T-helper 22 cell (primary cell): ENCODE measurements at places on chromosomes 12 and 14.

GRCh38 chr12:69688471-69689427, 10.4 kb downstream of the BEST3 start:
- no peak for DNase-seq

- no peak for DNase-seq
These were observed 775 bp downstream of the OR10P1 start for GRCh38 chr12:55637467-55637866.

GRCh38 chr14:27056586-27056985, 458.8 kb upstream of the NOVA1 start:
- DNase-seq: no peak

GRCh38 chr12:6112004-6112403, 12.5 kb downstream of the VWF start:
- no peak for DNase-seq

DNA sequence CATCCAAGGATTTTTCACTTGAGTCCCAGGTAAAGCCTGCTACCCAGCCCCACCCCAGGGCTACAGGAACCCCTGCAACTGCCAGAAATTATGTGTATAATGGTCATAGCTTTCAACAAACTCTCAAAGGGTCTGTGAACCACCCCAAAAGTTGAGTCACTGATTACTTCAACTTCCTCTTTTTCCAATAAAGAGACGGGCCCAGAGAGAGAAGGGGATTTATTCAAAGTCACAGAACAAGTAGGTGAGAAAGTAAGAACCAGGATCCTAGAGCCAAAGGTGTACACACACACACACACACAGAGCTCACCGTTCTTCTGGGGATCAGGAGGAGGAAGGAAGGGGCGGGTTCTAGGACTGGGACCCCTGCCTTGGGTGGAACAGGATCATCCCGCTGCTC, 4.8 kb upstream of the ITPK1 start:
- no peak for DNase-seq

DNA sequence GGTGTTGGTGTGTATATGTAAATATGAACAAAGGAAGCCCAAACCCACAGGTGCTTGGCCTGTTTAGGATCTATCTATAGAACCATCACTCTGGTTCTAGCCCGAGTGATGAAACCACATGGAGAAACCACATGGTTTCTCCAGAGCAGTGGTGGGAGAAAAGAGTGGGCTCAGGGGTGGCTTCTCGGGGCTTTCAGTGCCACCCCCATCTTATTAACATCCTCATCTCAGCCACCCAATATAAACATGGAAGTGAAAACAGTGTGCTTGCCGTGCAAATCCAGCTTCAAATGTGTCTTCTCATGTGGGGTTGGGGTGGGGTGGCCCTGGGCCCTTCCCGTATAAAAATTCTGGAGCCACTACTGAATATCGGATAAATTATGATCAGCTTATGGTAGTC, 109.0 kb downstream of the STAB2 start:
- DNase-seq: no peak

DNA sequence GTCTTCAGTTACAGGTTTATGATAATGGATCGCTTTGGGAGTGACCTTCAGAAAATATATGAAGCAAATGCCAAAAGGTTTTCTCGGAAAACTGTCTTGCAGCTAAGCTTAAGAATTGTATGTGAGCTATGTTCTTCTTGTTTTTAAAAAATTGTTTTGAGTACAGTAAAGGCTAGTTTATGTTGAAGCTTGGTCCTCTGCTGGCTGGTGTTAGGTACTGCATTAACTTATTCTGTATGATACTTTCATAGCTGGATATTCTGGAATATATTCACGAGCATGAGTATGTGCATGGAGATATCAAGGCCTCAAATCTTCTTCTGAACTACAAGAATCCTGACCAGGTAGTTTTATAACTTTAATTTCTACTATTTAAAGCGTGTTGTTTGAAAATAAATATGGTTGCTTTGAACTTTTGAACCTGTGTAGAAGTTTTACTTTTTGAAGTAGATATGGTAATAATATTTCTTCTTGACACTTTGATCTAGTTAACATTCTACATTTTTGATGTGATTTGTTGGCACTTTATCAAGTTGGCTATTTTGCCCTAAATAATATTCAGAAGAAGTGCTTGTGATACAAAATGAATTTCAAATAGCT, 55.7 kb downstream of the VRK1 start:
- DNase-seq: no peak

DNA sequence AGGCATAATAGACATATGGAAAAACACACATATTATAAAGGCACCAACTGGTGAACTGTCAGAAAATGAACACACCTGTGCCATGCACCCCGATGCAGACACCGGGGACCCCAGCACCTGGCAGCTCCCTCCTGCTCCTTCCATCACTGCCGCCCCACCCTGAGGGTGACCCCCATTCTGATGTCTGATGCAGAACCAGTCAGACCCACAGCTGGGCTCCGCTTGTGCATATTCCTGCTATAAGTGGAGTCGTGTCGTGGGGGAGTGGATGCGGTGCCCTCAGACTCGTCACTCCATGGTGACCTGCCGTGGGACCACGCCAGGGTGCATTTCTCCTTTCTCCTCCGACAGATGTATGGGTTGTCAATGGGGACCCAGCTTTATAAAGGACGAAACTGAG, 45.7 kb upstream of the MEG3 start:
- DNase-seq: no peak

DNA sequence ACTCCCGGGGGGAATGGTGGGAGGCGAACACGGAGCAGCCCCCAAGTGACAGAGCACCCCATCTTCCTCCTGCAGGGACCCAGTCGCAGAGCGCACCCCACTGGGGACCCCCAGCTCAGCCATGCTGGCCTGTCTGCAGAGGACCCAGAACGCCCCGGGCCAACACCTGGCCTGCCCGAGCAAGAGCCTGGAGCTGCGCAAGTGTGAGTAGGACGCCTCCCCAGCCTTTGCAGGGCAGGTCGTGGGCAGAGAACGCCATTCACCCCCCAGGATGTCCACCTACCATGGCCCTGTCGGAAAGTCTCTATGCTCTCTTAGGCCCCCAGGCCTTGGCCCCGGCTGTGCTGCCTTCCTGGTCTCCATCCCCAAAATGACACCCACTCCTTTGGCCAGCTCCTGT, 30.4 kb downstream of the FAM222A start:
- no peak for DNase-seq
